Anterior cingulate cortex (tissue), 58 donors: ENCODE measurements at places on chromosomes 2 and 18.

- no peak for DNase-seq
These were observed 612 bp downstream of the DIPK1C start for GRCh38 chr18:74456349-74457042.

GRCh38 chr2:238462782-238463396 lies 36.2 kb downstream of the ASB1 start:
- DNase-seq = no peak

- no peak for DNase-seq
These were observed 222.9 kb downstream of the GALR1 start for GRCh38 chr18:77472509-77472908.

DNA sequence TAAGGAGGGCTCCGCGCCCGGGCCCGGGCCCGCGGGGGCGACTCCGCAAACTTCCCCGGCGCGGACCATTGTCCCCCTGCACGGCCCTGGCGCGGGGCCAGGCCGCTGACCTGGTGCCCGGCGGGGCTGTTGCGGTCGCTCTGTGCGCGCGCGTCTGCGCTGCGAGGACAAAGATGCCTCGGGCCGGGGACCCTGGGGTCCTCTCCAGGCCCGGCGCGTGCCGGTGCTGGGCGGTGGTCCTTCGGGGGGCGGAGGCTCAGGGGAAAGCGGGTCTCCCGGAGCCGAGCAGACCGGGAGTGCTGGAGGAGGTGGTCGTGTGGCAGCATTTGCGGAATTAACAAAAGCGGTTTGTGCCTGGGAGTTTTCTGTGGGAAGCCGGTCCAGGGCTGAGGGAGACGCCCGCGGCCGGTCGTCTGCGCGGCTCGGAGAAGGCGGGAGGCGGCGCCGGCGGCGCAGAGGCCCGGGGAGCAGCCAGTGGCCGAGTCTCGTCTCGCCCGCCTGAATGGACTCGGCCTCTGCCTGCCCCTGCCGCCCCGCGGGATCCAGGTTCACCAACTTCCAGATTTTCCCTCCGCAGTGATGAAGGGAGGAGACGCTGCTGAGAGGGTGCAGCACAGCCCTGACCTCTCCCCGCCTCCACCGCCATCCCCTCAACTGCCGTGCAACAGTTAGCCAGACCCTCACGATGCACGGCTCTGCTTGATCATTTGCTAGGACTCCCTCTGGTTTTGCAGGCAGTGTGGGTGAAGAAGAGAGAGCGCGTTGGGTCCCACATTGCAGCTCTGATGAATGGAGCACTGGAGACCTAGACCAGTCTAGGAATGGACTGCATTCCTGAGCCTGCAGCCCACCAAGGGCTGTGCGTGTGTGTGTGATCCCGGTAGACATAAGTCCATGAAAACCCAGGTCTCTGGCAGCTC lies 705 bp downstream of the EFR3B start:
- DNase-seq = no peak

- DNase-seq = no peak
These were observed 22.7 kb upstream of the ACMSD start for GRCh38 chr2:134815741-134816140.

DNA sequence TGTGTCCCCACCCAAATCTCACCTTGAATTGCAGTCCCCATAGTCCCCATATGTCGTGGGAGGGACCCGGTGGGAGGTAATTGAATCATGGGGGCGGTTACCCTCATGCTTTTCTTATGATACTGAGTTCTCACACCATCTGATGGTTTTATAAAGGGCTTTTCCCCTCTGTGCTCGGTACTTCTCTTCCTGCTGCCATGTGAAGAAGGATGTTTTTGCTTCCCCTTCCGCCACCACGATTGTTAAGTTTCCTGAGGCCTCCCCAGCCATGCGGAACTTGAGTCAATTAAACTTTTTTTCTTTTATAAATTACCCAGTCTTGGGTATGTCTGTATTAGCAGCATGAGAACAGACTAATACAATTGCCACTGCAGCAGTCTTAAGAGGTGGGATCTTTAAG lies 134.9 kb downstream of the LTBP1 start:
- DNase-seq = no peak

DNA sequence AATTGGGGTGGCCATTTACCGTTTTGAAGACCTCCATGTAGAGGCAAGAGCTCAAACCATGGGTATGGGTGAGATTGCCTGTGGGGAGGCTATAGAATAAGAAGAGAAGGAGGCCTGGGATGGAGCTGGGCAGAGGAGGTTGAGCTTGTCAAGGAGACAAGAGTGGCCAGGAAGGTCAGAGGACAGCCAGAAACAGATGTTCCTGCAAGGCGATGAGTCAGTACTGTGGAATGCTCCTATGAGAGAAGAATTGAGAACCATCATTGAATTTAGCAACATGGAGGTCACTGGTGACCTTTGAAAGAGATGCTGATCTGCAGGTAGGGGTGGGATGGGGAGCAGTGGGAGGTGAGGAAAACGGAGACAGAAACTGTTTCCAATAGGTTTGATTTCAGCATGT lies 3.5 kb downstream of the ACSL3 start:
- DNase-seq = no peak

- DNase-seq = no peak
These were observed 18.7 kb downstream of the SMIM21 start for GRCh38 chr18:75408554-75409506.

DNA sequence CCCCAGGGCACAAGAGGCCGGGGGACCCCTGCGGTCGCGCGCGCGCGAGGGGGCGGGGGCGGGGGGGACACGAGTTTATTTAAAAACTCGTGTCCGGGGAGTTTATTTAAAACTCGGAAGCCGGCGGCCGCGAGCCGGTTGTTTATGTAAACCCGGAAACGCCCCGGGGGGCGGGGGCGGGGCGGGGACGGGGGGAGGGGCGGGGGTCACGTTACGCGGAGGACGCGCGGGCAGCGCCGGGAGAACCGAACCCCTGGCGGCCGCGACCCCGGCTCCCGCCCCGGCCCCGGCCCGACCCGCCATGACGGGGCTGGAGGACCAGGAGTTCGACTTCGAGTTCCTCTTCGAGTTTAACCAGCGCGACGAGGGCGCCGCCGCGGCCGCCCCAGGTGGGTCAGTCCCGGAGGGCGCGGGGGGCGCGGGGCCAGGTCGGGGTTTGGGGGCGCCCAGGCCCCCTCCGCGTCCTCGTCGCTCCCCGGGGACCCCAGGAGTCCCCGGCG lies 4.4 kb downstream of the NFATC1 start:
- DNase-seq = no peak

DNA sequence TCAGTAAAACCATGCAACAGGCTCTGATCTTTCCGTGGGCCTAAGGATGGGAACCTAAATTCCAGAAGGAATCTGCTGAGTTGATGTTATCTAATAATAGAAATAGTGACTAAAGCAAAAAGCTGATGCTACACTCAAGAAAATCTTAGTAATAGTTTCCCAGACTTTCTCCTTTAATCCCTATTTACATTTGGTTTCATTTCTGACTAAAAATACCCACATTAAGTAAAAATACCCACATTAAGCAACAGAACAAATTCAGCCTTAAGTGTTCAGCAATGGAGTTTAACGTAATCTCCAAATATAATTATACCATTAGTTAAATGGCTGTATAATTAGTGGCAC lies 50.3 kb downstream of the CCBE1 start:
- no peak for DNase-seq

DNA sequence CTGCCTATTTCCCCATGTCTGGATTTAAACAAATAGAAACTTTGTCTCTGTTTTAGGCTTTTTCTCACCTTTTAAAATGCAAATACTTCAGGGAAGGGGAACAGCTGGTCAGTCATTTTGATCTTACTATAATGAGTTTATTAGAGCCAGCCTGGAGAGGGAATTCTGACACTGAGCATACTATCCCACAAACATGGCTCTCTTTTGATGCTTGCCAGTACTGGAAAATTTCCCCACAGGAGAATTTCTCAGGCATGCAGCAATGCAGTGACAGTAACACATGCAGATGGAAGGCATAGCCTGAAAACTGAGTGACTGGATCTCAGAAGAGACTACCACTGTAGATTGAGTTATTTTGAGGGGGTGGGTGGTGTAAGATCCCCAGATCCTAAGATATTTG lies 974.3 kb upstream of the CELF4 start:
- no peak for DNase-seq

DNA sequence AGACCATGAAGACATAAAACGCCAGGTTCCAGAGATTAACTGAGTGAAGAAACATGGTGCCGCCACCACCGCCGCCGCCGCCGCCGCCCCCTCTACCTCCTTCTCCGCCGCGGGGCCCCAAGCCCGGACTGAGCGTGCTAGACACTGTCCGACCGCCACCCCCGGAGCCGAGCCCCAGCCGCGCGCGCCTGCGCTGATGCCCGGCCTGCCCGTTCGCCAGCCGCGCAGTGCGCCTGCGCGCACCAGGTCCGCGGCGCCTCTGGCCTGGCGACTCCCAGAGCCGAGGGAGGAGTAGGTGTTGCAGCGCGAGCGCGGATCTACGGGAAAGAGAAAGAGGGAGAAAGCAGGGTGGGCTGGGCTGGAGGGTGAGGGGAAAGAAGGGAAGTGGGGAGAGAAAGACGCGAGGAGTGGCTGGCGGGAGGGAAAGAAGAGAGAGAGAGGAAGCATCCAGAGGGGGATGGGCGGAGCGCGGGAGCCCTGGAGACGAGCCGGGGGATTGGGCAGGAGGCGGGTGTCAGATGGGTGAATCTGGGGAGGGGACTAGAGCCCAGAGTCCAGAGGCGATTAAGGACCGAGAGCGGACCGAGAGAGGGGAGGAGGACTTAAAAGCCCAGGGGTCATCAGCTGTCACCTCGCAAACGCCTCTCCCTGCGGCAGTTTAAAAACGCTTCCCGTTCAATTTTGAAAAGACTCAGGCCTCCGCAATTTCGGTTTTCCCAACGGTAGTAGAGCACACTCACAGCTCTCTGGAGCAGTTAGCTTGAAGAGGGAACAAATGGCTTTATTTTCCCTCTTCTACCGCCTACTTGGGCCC lies at the start of gene PGAP1:
Gene PGAP1 (minus strand): TSS at position 146 of the 814 bp plus-strand sequence. CDS start 91 bp downstream, at position 55.
- peak; percentile 91 for DNase-seq

GRCh38 chr2:2536416-2537056 lies 205.5 kb upstream of the MYT1L start:
- no peak for DNase-seq

DNA sequence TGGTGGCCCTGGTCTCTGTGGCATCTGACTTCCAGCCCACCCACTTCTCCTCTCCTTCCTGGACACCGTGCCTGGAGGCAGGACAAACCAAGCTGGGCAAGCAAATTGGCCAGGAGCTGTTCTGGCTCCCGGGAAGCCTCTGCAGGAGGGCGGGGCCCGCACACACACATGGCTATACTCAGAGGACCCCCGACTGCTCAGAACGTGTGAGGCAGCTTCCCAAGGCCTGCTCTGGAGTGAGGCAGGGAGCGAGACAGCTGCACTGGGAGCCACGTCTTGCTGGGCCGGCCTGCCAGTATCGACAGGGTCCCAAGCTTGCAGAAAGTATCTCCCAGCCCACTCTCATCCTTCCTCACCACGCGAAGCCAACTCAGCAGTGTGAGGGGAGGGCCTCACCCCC lies 257.3 kb downstream of the TWIST2 start:
- no peak for DNase-seq

DNA sequence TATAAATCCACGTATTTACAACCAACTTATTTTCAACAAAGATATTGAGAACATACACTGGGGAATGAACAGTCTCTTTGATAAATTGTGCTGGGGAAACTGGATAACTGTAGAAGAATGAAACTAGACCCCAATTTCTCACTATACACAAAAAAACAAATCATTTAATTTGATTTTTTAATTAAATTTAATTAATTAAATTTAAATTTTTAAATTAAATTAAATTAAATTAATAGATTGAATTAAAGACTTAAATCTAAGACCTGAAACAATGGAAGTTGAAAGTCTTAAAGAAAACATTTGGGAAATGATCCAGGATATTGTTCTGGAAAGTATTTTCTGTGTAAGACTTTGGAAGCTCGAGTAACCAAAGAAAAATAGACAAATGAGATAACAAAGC lies 301.4 kb downstream of the GALNT13 start:
- DNase-seq = no peak

DNA sequence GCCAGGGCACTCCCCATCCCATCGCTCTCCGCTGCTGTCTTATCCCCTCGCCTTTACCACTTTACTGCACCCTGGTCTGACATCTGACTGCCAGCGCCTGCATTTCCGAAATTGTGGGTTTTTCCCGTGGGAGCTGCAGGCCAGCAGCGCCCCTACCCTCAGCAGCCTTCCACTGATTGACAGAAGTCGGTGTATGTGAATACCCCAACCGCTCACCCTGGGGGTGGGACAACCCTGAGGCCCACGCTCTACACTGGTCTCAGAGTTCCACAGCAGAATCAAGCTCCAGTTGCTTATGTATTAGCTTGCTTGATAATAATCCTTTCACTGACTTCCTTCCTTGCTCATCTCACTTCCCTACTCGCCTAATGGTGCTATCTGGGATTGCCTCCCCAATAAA lies 62.0 kb downstream of the POLE4 start:
- DNase-seq = no peak

DNA sequence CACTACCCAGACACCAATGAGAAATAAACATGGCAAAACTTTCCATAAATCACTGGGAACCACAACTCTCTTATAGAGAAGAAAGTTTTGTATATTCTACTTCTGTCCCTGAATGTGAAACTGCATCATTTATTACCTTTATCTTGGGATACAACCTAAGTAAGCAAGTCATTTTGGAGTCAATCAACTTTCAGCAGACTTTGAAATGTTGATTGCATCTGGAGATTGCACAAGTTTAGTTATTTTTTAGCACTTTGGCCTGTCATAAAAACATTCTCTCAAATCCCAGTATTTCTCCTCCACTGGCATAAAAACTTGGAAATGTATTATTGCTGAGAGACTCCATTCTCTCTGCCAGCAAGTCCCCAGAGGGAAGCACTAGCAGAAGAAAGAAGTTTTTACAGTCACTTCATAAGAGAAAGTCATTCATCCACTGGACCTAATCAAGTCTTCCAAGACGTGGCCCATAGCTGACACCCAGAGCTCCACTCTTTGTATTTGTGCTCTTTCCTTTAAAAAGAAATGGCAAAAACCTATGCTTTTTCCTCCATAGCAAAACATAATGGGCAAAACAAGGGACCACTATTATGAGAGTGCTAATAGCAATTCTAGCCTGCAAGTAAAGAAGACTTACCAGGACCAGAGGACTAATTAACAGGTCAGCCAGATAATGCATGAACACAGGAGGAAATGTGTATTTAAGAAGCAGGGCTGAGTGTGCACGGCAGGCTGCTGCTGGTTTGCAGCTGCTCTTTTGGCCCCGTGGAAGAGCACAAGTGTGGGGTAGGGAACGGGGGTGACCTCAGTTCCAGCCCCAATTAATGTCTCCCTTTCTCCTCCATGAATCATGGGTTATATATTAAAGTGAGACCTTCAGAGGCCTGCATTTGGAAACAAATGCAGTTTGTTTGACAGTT lies 171.5 kb downstream of the INO80D start:
- DNase-seq = no peak

GRCh38 chr2:10709290-10709939 lies 12.0 kb upstream of the ATP6V1C2 start:
- no peak for DNase-seq

- DNase-seq = no peak
These were observed 30.3 kb upstream of the TLK1 start for GRCh38 chr2:171191021-171191420.

DNA sequence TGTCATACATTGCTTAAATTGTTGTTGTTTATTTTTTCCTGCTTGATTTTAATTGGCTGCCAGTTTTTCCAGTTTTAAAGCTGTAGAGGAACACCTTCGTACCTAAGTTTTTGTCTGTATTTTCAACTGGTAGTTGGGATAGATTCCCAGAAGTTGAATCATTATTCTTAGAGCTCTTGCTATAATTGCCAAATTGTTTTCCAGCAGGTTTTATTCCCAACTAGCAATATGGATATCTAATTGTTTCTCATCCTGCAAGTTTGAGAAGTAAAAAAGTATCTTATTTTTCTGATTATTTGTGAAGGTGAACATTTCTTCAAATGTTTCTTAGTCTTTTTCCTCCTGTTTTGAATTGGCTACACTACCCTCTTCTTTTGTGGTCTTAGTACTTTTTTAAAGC lies 6.7 kb downstream of the SMARCAL1 start:
- no peak for DNase-seq
